ENCODE measurements at places on chromosomes 7 and 10.

GRCh38 chr7:24698531-24699266, 58.6 kb downstream of the GSDME start:
- DNase-seq = no peak

- DNase-seq = no peak
Measured at GRCh38 chr10:132879408-132880127, 62.8 kb downstream of the CFAP46 start.

DNA sequence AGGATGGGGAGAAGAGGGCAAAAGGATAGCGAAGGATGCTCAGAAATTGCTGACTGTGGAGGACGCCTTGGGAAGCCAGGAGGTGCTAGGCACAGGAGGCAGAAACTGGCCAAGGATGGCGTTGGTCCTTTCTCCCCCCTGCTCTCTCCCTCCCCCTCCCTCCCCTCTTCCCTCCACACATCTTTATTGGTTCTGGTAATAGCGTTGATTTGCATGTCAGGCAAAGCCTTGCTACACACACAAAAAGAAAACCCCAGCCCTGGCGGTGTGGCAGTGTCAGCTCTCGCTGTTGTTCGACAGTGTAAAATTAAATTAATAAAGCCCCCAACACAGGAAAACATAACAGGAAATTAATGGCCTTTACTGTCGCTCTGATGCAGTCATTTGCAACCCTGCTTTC, 47.2 kb downstream of the PAX2 start:
- DNase-seq = no peak

- DNase-seq = no peak
Measured at GRCh38 chr10:48478980-48479811, 125.7 kb downstream of the ARHGAP22 start.

DNA sequence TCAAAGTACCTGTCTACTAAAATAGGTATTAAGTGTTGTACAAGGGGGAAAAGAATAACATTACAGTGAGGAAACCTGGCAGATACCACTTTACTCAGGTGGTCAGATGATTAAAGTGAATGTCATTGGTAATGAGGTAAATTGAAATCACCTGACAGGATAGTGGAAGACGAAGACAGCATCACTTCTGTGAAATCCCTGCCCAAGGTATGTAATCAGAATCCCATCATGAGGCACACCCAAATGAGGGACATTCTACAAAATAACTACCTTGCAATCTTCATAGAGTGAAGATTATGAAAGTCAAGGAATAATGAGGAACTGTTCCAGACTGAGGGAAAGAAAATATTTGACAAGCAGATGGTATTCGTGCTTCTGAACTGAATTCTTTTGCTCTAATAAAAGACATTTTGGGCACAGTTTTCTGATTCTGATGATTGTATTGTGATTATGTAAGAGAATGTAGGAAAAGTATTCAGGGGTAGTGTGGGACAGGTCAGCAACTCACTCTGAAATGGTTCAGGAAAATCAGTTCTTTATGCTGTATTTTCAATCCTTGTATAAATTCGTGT, 33.3 kb upstream of the ARMS2 start:
- no peak for DNase-seq

DNA sequence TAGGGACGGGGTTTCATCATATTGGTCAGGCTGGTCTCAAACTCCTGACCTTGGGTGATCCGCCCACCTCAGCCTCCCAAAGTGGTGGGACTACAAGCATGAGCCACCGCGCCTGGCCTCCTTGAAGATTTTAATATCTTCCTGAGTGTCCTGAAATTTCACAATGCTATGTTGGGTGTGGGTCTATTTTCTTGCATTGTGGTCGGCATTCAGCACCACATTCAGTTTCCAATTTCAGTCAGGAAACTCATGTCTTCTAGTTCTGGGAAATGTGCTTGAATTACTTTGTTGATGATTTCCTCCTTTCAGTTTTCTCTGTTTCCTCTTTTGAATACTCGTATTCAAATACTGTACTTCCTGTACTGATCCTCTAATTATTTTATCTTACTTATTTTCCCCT, 49.3 kb upstream of the IL6 start:
- no peak for DNase-seq

- DNase-seq = no peak
Measured at GRCh38 chr10:86388119-86388704, 21.6 kb upstream of the GRID1 start.

GRCh38 chr10:88705958-88706357, at the start of gene LIPK:
Gene LIPK, plus strand, starts transcription at chr10:88706249. Its CDS starts 18,295 bp downstream, at chr10:88724544.
- no peak for DNase-seq

GRCh38 chr10:116710076-116710475, 32.3 kb downstream of the HSPA12A start:
- no peak for DNase-seq

DNA sequence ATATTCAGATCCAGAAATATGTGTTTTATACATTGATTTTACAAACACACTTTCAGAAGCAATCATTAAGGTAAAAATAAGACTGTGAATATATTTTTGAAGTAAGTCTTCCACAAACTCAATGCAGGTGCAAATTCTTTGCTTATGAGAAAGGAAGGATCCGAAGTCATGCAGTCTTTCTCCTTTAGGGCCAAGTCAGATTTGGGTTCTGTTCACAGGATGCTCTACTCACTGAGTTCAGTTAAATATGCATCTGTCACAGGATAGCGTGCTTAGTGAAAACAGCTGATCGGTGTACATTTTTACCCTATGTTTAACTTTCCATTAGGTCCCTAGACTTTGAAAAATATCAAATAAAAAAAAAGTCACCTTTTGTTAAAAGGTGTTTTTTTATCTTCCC, 608.5 kb downstream of the PHTF2 start:
- DNase-seq = no peak

DNA sequence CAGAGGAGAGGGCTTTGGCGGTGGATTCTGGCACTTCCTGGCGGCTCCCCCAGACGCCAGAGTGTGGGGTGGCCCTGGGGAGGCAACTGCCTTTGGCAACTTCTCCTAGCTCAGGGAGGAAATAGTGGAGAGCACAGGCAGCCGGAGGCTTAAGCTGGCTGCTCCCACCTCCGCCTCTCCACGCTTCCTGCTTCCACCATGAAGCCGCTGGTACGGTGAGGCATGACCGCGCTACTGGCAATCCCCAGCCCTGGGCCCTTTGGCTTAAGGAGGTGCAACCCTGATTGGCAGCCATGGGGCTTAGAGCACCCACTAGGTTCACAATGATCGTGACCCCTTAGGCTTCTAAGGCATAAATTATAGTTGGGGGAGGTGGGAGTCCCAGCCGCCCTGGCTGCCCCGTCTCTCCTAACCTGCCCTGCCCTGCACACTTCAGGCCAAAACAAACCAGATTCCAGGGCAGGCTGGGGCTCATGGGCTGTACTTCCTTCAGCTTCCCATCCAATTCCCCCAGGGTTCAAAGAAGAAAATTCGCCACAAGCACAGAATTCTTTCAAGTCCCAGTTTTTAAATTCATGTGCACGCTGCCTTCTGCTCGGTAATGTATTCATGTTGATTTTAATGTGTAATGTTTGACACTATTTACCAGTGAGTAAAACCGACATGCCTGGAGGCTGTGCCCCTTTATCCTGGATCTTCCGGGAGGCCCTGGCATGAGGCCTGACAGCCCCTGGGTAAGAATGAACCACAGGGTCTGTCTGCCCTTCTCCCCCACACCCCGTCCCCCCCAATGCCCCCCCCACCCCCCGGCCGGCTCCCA, 90.7 kb upstream of the LRRC4 start:
- DNase-seq = no peak

DNA sequence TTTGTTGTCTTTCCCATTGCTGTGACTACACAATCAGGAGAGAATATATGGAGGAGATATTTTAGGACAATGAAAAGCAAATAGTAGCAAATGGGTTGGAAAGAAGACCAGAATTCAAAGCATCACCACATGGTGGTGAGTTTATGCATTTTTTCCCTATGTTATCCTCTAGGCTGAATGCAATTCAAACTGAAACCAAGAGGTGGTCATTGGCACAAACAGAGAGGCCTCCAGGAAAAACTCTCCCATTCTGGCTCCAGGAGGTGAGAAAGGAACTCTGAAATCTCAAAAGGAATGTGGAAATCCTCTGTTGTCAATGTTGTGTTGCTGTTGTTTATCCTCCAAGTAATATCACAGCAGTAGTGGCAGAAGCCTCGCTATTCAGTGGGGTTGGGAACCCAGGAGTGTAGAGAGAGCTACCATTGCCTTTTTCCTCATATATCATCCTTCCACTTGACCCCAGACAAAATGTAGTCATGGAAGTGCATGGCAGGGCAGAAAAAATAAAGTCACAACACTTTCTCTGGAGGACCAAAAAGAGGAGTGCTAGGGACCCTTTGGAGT, 819.1 kb downstream of the GRID1 start:
- no peak for DNase-seq

- no peak for DNase-seq
Measured at GRCh38 chr7:94374231-94374630, 20.5 kb upstream of the COL1A2 start.

DNA sequence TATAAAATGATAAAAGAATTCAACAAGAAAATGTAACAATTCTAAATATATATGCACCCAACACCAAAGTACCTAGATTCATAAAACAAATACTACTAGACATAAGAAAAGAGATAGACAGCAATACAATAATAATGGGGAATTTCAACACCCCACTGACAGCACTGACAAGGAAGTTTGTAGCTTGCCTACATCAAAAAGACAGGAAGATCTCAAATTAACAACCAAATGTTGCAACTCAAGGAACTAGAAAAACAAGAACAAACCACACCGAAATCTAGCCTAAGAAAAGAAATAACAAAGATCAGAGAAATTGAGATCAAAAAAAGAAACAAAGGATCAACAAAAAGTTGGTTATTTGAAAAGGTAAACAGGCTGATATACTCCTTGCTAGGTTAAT, 36.5 kb upstream of the TNKS2 start:
- DNase-seq = no peak

DNA sequence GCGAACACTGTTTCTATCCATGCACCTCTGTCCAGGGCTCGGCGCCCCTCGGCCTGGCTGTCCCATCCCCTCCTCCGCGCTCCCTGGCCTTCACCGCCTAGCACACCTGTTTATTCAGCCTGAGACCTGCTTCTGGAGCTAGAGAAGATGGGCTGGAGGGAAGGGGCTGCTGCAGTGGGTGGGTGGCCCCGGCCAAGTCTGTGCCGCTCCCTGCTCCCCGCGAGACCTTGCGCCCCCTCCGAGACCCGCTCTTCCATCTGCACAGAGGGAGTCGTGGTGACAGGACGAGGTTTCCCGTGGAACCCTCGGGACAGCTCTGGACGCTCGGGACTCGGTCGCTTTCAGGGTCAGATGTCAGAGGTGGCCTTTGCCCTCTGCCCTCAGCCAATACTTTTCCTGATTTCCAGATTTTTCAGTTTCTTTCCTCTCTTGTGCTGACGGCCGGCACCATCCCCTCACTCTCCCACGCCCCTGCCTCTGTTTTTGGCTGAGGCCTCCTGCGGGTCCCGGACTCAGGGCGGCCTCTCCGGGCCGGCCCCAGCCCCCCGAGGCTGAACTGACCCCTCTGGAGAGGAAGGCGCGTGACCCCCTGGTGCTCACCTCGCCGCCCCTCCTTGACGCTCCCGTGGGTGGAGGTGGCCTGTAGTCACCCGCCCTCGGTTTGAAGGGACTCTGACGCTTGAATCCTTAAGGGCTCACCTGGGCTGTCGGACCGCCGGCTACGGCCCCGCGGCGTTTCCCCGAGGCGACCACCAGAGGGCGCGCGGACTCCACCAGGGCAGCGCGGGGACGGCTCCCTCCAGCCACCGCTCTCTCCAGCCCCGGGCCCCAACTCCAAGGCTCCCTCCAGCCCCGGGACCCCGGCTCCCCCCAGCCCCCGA, 15.6 kb downstream of the SHH start:
- peak; percentile 57 for DNase-seq

DNA sequence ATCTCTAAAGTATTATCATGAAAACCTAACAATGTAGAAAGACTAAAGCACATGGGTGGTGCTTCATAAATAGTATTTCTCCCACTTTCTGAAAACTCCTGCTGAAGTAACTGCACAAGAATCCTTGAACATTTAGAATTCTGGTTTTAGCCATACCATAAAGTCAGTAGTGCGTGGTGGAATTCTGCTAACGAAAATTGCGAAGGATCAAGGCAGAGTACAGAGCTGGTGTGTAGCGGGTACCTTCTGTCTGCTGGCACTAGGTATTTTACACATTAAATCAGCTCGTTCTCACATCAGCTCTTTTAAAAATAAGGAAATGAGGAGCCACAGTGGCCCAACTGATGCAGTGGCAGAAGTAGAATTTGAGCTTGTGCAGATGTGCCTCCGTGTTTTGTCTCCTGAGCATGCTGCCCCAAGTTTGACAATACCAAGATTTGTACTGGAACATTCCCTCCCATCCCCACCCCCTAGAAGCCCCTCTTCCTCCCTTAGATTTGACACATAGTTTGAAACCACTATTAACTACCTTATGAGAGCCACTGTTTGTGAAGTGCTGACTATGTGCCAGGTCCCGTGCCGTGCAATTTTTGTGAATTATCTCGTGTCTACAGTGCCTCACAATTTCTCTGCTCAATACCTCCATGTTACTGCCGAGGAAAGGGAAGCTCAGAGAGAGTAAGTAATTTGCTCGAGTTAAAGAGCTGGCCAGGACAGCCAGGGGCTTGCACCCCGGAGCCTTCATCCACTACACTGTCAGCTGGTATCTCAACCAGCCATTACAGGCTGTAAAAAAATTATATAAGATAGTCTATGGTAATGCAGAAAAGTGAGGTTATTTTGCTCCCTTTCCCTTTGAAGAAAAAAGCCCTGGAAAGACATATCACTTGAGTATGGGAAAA, 66.9 kb downstream of the EGFR start:
- no peak for DNase-seq

DNA sequence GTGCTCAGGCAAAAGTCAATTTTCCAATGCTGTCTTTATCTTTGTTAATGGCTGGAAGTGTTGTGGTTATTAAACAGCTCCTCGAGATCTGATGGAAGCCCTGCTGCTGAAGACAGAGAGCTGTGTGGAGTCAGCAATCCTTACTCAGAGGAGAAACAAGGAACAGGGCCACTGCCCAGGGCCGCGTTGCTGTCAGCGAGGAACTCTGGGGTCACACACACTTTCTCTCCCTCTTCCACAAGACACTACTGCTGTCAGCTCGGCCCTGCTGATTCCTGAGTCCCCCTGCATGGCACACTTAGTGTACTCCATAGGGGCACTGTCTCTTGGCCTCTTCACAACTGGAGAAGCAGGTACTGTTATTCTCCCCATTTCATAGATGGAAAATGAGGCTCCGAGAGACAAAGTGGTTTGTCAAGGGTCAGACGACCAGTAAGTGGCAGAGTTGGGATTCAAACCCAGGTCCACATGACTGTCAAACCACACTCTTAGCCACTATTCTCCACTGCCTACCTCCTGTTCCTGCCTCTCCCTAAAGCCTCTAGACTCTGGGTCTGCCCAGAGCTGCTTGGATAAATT, 29.3 kb upstream of the PDCD4 start:
- no peak for DNase-seq

Measured in activated CD8-positive, alpha-beta memory T cell treated with anti-CD3 and anti-CD28 coated beads for 1 hour (primary cell).